ENCODE measurements at places on chromosomes 6 and 20.

GRCh38 chr6:45447005-45447404 lies 69.3 kb upstream of the SUPT3H start:
- DNase-seq = no peak

DNA sequence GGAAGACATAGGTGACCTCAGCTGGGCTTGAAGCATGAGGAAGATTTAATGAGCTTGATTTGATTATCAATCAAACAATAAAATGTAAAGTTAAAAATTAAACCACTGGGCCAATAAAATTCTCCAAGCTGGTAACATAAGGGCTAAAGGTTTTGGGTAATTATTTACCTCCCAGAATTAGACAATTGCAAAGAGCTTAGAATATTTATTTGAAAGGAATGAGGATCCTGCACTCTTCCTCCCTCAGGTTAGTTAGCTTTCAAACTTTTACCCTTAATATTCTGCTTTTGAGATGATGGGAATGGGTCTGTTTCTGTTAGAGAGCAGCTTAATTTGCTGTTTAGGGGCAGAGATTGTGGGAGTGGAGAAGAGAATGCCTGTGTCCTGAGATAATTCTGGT lies at the start of gene SLC17A4:
TSS of gene SLC17A4 (plus strand) at position 208 of the 400 bp plus-strand sequence. CDS start 7,221 bp downstream, outside the sequence.
- DNase-seq = no peak

- peak; percentile 14 for DNase-seq
These were observed 101.4 kb downstream of the PERP start for GRCh38 chr6:138005846-138006245.

DNA sequence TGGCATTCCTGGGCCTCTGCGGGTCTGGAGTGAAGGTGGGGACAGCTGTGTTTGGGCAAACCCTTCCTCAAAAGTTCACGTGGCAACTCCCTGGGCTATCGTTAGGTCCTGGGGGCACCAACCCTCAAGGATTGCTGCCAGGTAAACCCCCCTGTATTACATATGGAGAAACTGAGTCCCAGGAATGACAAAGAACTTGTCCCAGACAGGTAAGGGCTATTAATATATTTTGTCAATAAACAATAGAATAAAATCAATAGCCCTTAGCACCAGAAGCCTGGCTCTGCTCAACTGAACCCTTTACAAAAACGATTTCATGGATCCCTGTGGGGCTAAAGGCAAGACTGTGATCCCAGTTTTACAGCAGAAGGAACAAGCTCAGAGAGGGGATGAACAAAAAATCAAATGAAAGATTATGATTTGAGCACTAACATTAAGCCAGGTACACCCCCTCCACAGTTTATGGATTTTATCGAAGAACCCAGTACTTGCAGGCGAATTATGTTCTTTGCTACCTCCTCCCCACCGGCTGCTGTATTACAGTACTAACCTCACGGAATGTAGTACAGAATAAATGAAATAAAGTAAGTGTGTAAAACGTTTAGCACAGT lies 2.7 kb downstream of the ID1 start:
- no peak for DNase-seq

DNA sequence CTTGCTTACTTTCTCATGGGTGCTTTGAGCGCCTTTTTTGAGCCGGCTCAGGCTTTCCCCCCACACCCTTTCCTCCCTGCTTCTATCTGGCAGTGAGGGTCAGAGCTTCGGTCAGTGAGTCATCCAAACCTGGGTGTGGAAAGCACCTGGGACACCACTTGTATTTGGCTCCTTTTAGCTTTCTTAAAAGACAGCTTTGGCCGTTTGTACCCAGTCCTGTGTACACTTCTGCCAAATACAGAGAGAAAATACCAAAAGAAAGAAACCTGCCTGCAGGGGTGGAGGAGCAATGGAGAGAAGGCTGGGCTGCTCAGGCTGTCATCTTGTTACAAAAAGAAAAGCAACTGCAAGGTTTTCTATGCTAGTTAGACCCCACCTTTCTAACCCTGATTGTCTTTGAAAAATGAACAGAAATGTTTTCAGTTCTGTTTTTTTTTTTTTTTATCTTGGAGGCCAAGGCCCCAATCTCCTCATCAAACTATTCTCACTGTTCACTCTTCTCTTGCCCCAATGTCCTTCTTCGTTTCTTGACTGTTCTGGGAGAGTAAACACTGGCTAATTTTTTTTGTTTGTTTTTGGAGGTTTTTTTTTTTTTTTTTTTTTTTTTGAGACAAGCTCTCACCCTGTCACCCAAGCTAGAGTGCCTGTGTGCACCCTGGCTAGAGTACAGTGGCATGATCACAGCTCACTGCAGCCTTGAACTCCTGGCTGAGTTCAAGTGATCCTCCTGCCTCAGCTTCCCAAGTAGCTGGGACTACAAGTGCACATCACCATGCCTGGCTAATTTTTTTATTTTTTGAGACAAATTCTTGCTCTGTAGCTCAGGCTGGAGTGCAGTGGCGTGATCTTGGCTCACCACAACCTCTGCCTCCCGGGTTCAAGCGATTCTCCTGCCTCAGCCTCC lies 76.4 kb downstream of the SSR1 start:
- no peak for DNase-seq

- peak; percentile 8 for DNase-seq
These were observed 85.7 kb upstream of the NEDD9 start for GRCh38 chr6:11317885-11318771.

DNA sequence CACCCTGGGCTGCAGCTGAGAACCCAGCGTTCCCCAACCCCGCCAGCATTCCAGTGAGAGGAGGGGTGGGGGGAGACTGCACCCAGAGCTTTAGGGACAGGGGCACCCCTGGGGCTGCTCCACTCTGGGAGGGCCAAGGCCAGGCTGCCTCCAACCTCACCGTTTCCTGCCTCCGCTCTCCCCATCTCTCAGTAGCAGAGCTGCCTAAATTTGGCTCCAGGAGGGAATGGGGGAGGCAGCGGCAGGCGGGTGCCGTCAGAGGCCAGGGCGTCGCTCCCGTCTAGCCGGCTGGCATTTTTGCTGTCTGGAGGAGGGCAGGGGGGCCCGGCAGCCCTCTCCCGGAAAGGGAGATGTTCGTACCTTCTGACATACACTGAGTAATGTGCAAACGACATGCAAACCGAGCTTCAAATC lies 46.6 kb downstream of the NOL4L start:
- DNase-seq = peak; percentile 61

DNA sequence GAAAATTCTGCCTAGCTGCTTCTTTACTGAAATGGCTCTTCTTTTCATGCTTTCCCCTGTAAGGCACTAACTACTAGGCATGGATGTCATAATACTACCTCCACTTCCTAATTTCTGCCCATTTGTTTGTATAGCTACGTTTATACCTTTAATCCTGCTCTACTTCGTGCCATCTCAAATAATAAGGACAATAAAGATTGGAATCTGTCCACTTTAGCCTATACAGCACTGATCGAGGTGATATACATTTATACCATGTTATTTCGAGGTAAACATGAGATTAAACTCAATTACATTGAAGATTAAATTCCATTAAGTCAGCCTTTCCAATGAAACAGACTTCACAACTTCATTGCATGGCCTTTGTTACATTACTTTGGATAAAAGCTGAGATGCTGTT lies 390.6 kb upstream of the MARCKS start:
- no peak for DNase-seq

GRCh38 chr6:35099116-35099515 lies 42.0 kb downstream of the TCP11 start:
- no peak for DNase-seq

GRCh38 chr6:84086545-84087429 lies 53.2 kb downstream of the MRAP2 start:
- no peak for DNase-seq

DNA sequence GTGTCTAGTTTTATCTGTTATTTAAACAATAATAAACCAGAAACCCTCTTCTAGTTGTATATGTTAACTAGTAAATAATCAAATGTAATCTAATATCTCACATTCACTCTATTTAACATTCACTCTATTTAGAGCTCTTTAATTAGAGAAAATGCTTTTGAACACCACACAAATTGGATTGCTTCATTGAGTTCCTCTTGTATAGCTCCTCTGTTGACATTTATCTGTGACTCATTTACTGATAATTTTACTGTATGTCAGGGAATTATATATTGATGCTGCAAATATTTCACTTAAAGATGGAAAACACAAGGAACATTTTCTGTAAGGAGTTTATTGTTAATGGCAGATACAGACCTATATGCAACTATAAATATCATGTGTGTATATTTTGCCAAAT lies 594.6 kb downstream of the COL12A1 start:
- no peak for DNase-seq

GRCh38 chr6:11343963-11344723 lies 111.7 kb upstream of the NEDD9 start:
- DNase-seq = no peak

GRCh38 chr6:125188037-125188436 lies 34.5 kb downstream of the TPD52L1 start:
- no peak for DNase-seq

GRCh38 chr6:99120641-99121040 lies 172.9 kb upstream of the FBXL4 start:
- DNase-seq = no peak

DNA sequence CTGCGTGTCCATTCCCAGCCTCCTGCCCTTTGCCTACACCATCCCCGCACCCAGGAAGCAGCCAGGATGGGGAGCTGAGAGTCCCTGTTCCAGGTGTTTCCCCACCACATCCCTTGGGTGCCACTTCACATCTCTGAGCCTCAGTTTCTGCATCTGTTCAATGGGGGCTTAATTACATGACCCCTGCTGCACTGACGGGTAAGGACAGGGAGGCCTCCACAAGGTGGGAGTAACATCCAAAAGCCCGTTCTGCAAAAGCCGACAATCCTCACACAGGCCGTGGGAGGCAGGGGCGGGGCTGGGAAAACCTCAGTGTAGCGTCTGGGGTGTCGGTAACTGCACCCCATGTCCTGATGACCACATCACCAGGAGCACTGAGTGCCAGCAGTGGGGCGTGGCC lies 41.3 kb downstream of the GRM4 start:
- DNase-seq = no peak

DNA sequence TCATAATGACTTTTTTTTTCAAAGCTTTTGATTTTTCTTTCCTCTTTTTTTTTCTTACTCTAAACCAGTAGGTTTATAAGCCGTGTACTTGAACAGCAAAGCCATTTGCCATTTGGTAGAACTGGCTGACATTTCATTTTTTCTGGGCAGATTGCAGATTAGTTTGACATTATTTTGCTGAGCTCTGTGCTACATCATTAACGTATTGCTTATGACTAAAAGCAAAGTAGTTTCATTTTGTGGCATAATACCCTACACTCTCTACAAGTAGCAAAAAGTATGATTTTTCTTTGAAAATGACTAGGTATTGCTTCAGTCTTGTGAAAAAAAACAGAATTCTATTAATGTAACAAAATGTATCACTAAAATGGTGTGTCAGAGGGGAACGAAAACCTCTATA lies 141.3 kb downstream of the GRIK2 start:
- DNase-seq = no peak

- no peak for DNase-seq
These were observed 154.7 kb upstream of the LAMP5 start for GRCh38 chr20:9359561-9360308.

- DNase-seq = no peak
These were observed 167.4 kb downstream of the EYA4 start for GRCh38 chr6:133408543-133408942.

DNA sequence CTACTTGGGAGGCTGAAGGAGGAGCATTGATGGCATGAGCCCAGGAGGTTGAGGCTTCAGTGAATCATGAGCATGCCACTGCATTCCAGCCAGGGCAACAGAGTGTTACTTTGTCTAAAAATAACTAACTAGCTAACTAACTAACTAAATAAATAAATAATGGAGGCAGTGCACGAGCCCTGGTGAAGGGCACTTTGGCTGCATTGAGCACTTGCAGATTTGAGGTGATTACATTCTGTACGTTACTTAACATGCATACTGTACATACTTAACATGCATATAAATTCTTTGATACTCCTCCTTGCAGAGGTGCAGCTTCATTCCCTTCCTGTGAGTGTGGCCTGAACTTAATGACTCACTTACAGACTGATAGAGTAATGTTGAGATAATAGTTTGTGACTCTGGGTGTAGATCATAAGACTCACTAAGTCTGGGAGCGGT lies 10.7 kb downstream of the HLA-A start:
- DNase-seq = no peak

- no peak for DNase-seq
These were observed 7.0 kb downstream of the ADTRP start for GRCh38 chr6:11771473-11772048.

- no peak for DNase-seq
These were observed 1184.4 kb upstream of the ADGRB3 start for GRCh38 chr6:67450641-67451040.

Measured in naive thymus-derived CD4-positive, alpha-beta T cell (primary cell).